ENCODE measurements at places on chromosomes 1 and 21. TPM values are rescaled to one million over a fixed set of nuclear protein-coding genes. Genes with fewer than 3 reads are reported as not detected.
A peak's percentile ranks its signal among the peaks of the same experiment; 100 is the strongest.

DNA sequence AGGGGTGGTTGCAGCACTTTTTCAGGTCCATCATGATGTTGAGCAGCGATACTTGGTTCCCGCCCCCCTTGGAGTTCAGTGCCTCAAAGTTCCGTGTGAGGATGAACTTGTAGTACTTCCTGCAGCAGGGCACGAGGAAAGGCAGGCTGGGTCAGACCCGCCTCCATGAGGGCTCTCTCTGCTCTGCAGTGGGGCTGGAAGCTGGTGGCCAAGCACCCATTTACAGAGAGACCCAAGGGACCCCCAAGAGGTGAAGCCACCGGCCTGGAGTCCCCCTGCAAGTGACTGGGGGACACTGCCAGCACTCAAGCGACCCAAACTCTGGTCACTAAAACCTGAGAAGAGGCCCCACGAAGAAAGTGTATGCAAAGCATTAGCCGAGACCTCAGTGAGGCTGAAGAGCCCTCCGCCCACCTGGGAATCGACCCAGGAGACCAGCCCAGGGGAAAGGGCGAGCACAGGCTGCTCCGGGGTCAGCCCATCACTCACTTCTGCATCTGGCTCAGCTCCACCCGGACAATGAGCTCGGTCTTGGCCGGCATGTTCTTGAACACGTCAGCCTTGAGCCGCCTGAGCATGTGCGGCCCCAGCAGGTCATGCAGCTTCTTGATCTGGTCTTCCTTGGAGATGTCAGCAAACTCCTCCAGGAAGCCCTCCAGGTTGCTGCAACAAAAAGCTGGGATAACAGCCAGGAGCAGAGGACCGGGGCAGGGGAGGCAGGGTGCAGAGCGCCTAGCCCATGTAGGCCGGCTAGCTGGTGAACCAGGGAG lies 45.2 kb downstream of the CHD5 start:
- H3K36me3 ChIP-seq, result no peaks in the 10 kb centered on the region
- no peak overlapping the region for H3K27ac ChIP-seq
- H3K4me3 ChIP-seq, result no peak overlapping the region
- peaks cover 4% of the 10 kb centered on the region for H3K4me1 ChIP-seq
- peaks cover 1% of the 10 kb centered on the region for H3K27me3 ChIP-seq
- no peak for DNase-seq

Gene GPR157
- total RNA-seq, result 2.8 TPM

GRCh38 chr1:71572038-71572437 lies 491.2 kb upstream of the ZRANB2 start:
- no peaks in the 10 kb centered on the region for H3K36me3 ChIP-seq
- DNase-seq, result no peak
- H3K27me3 ChIP-seq, result no peaks in the 10 kb centered on the region
- H3K4me3 ChIP-seq, result no peak overlapping the region
- no peaks in the 10 kb centered on the region for H3K4me1 ChIP-seq

- no peak overlapping the region for H3K4me3 ChIP-seq
- no peak for DNase-seq
These were observed 40.4 kb downstream of the RNF187 start for GRCh38 chr1:228527596-228527995.

DNA sequence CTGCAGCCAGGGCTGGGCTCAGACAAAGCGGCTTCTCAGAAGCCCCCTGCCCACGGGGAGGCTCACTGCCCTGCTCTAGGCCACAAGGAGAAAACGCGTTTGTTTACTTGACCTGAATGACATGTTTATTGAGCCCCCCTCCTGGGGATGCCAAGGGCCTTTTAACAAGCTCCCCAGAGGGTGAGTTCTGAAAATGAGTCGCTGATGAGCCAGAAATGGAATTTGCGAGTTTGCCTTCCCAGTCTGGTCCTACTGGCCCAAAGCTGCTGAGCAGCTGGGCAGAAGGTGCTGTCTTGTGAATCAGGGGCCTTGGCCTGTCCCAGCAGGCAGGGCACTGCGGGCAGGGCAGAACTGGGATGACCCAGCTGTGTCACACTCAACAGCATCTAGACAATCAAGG lies 120.6 kb downstream of the SYF2 start:
- H3K4me3 ChIP-seq, result no peak overlapping the region
- DNase-seq, result no peak
- H3K4me1 ChIP-seq, result peaks cover 11% of the 10 kb centered on the region
- H3K36me3 ChIP-seq, result peaks cover 9% of the 10 kb centered on the region
- H3K27ac ChIP-seq, result no peak overlapping the region
- peaks cover 17% of the 10 kb centered on the region for H3K27me3 ChIP-seq

- peaks cover 35% of the 10 kb centered on the region for H3K36me3 ChIP-seq
- DNase-seq, result peak; percentile 14
- H3K27me3 ChIP-seq, result no peaks in the 10 kb centered on the region
- peaks cover 15% of the 10 kb centered on the region for H3K4me1 ChIP-seq
These were observed 62.5 kb upstream of the TRAPPC10 start for GRCh38 chr21:43949499-43950208.

DNA sequence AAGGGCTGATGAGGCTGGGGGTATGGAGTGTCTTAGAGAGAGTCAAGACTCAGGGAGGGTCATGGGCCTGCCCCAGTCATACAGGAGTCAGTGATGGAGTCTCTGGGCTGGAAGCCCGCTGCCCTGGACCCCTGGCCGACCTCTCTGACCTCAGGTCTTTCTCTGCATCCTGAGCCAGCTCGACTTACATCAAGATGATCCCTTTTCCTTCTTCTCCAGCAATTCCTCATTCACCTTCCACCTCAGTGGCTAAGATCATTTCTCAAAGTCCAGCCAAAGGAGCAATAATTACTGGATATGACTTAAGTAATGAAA lies 308.6 kb downstream of the MATN1 start:
- peaks cover 6% of the 10 kb centered on the region for H3K27me3 ChIP-seq
- no peak overlapping the region for H3K4me3 ChIP-seq
- H3K27ac ChIP-seq, result no peak overlapping the region

- H3K36me3 ChIP-seq, result no peaks in the 10 kb centered on the region
- peaks cover 14% of the 10 kb centered on the region for H3K27me3 ChIP-seq
- DNase-seq, result no peak
- no peak overlapping the region for H3K27ac ChIP-seq
- H3K4me1 ChIP-seq, result no peaks in the 10 kb centered on the region
These were observed 57.7 kb downstream of the UBE2T start for GRCh38 chr1:202283991-202284390.

DNA sequence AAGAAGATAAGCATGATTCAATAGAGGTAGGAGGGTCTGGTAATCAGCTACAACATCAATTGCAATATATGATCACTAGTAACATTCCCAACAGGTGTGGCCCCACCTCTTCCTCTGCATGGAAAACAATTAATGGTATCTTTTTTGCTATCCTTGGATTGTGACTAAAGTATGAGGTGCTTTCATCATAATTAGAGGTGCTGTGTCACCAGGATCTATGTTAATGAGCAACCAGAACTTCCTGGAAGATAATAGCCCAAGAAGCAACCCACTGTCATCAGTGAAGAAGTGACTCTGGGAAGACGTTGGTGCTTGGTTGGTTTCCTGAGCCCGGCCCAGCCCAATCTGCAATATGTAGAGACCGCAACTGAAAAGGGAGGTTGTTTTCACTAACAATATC lies 167.2 kb downstream of the SETD4 start:
- no peak overlapping the region for H3K27ac ChIP-seq
- H3K27me3 ChIP-seq, result peaks cover 11% of the 10 kb centered on the region
- H3K4me1 ChIP-seq, result no peaks in the 10 kb centered on the region
- H3K4me3 ChIP-seq, result no peak overlapping the region
- no peaks in the 10 kb centered on the region for H3K36me3 ChIP-seq
- no peak for DNase-seq

Gene OR10Z1
- total RNA-seq, result not detected

- H3K27me3 ChIP-seq, result no peaks in the 10 kb centered on the region
- no peak overlapping the region for H3K27ac ChIP-seq
- H3K4me1 ChIP-seq, result no peaks in the 10 kb centered on the region
- H3K36me3 ChIP-seq, result peaks cover 2% of the 10 kb centered on the region
- DNase-seq, result no peak
These were observed 43.1 kb downstream of the ZNF281 start for GRCh38 chr1:200366577-200367253.

- DNase-seq, result no peak
- no peak overlapping the region for H3K4me3 ChIP-seq
These were observed 210.6 kb downstream of the HLX start for GRCh38 chr1:221089803-221090202.

DNA sequence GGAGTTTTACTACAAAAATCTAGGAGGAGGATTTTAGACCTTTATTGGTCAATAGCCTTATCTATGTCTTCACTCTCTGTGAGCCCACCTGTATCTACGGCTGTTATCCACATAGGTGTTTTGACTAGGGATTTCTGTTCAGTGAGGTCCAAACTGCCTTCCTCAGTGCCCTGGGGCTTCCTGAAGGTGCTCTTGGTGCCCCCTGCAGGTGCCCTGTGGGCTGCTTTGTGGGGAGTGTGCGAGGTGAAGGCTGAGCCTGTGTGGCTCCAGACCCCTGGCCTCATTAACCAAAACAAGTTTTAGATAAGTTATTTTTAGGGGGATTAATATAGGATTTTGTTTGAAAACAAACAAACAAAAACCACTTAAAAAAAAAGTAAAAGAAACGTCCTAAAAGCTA lies 122.5 kb downstream of the KIF26B start:
- no peak for DNase-seq
- no peak overlapping the region for H3K27ac ChIP-seq
- H3K27me3 ChIP-seq, result no peaks in the 10 kb centered on the region
- no peaks in the 10 kb centered on the region for H3K36me3 ChIP-seq
- no peaks in the 10 kb centered on the region for H3K4me1 ChIP-seq
- no peak overlapping the region for H3K4me3 ChIP-seq

- no peaks in the 10 kb centered on the region for H3K4me1 ChIP-seq
- no peaks in the 10 kb centered on the region for H3K36me3 ChIP-seq
- H3K27ac ChIP-seq, result no peak overlapping the region
- H3K27me3 ChIP-seq, result no peaks in the 10 kb centered on the region
- H3K4me3 ChIP-seq, result no peak overlapping the region
- DNase-seq, result no peak
These were observed 71.9 kb downstream of the PLD5 start for GRCh38 chr1:242452573-242452972.

GRCh38 chr1:39494671-39495410 lies 3.4 kb downstream of the BMP8A start:
- no peak for DNase-seq
- no peak overlapping the region for H3K27ac ChIP-seq
- no peak overlapping the region for H3K4me3 ChIP-seq
- no peaks in the 10 kb centered on the region for H3K36me3 ChIP-seq

Gene DPT
- total RNA-seq, result not detected

GRCh38 chr1:58738876-58739275 lies 39.0 kb upstream of the MYSM1 start:
- H3K36me3 ChIP-seq, result peaks cover under 1% of the 10 kb centered on the region
- no peak for DNase-seq
- peaks cover 3% of the 10 kb centered on the region for H3K27me3 ChIP-seq

Gene UQCRHL
- total RNA-seq, result 1.3 TPM

GRCh38 chr1:156096640-156097391 lies 14.6 kb upstream of the MEX3A start:
- H3K27me3 ChIP-seq, result peaks cover 25% of the 10 kb centered on the region
- peaks cover 43% of the 10 kb centered on the region for H3K4me1 ChIP-seq
- DNase-seq, result peak; percentile 82
- peak overlapping the region; percentile 23 for H3K4me3 ChIP-seq

GRCh38 chr1:32353431-32353830 lies 8.9 kb downstream of the FAM229A start:
- H3K4me1 ChIP-seq, result peaks cover 29% of the 10 kb centered on the region
- no peaks in the 10 kb centered on the region for H3K36me3 ChIP-seq
- DNase-seq, result no peak
- no peak overlapping the region for H3K27ac ChIP-seq

GRCh38 chr1:109514846-109515245 lies 5.3 kb upstream of the AMIGO1 start:
- H3K27ac ChIP-seq, result no peak overlapping the region
- H3K4me3 ChIP-seq, result no peak overlapping the region
- no peaks in the 10 kb centered on the region for H3K36me3 ChIP-seq
- H3K27me3 ChIP-seq, result peaks cover 34% of the 10 kb centered on the region
- no peak for DNase-seq
- H3K4me1 ChIP-seq, result peaks cover 7% of the 10 kb centered on the region

DNA sequence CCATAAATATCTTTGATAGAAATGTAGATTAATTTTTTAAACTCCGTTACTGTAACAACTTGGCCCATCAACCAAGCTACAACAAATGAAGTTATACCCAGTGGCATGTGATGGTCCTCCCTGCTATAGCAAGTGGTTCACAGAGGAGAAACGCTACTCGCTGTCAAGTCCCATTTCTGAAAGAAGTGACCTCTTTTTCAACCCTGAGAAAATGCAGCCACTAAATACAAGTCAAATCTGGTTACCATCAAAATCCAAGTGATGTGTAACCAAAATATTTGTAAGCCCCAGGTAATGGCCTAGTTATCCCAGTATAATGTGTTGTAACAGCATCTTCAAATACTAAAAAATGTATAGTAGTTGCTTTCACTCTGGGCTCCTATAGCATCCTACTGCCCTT lies 151.8 kb downstream of the MIS18A start:
- no peak overlapping the region for H3K4me3 ChIP-seq
- no peaks in the 10 kb centered on the region for H3K4me1 ChIP-seq

GRCh38 chr1:66676613-66677298 lies 75.5 kb upstream of the DYNLT5 start:
- H3K4me1 ChIP-seq, result no peaks in the 10 kb centered on the region
- peaks cover 13% of the 10 kb centered on the region for H3K27me3 ChIP-seq
- H3K36me3 ChIP-seq, result no peaks in the 10 kb centered on the region
- no peak for DNase-seq

DNA sequence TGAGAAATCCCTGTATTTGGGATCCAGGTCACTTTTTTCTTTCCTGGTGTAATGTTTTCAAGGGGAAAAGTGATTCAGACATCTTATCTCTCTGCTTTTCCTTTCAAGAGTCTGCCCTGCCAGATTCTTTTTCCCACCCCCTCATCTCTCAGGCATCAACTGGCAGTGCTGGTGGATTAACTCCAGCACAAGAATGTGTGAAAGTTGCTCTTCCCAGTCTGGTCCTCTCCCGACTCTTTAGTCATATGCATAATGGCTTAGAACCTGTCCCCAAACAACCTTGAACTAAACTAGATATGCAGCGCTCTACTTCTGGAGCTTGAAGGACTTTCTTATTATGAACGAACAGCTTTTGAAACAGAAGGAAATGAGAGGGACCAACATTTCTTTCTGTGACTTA lies 88.5 kb downstream of the SLC44A5 start:
- H3K36me3 ChIP-seq, result no peaks in the 10 kb centered on the region
- H3K4me3 ChIP-seq, result no peak overlapping the region
- DNase-seq, result no peak
- H3K27me3 ChIP-seq, result no peaks in the 10 kb centered on the region
- no peak overlapping the region for H3K27ac ChIP-seq
- no peaks in the 10 kb centered on the region for H3K4me1 ChIP-seq

- no peaks in the 10 kb centered on the region for H3K27me3 ChIP-seq
- peak; percentile 45 for DNase-seq
- H3K27ac ChIP-seq, result peak overlapping the region; percentile 78
- peaks cover 8% of the 10 kb centered on the region for H3K36me3 ChIP-seq
- H3K4me1 ChIP-seq, result peaks cover 42% of the 10 kb centered on the region
These were observed 85.4 kb upstream of the CD53 start for GRCh38 chr1:110787328-110788071.

Gene DCST1
- total RNA-seq, result not detected

GRCh38 chr1:220962031-220962751 lies 82.9 kb downstream of the HLX start:
- no peak overlapping the region for H3K4me3 ChIP-seq
- H3K27me3 ChIP-seq, result no peaks in the 10 kb centered on the region
- H3K4me1 ChIP-seq, result no peaks in the 10 kb centered on the region
- DNase-seq, result no peak
- H3K36me3 ChIP-seq, result no peaks in the 10 kb centered on the region
